Naive thymus-derived CD4-positive, alpha-beta T cell (primary cell): ENCODE measurements at places on chromosomes 7 and 10. TPM values are rescaled to one million over a fixed set of nuclear protein-coding genes. Genes with fewer than 3 reads are reported as not detected.
A peak's percentile ranks its signal among the peaks of the same experiment; 100 is the strongest.

DNA sequence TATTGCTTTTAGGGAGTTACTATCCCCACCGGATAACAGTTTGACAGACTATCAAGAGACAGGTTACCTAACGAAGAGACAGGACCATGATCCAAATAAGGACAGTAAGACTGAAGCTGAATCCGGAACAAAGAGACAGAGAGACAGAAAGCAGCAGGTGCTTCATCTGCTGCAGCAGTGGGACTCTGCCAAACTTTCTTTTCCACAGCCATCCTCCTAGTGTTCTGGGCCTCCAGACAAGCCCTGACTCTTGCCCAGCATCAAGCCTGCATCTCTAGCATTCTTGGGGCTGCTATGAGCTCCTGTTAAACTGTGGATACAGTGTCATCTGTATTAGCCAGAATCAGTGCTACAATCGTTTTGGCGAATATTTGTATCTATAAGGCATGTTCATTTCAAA, 761.7 kb downstream of the GRID1 start:
- peaks cover 3% of the 10 kb centered on the region for H3K4me1 ChIP-seq
- no peak for DNase-seq
- no peak overlapping the region for H3K4me3 ChIP-seq
- H3K27me3 ChIP-seq = no peaks in the 10 kb centered on the region
- no peak overlapping the region for H3K27ac ChIP-seq
- no peaks in the 10 kb centered on the region for H3K36me3 ChIP-seq

Gene LRRC4
- total RNA-seq = 0.94 TPM

GRCh38 chr7:98472521-98472954, 71.6 kb upstream of the BAIAP2L1 start:
- H3K4me3 ChIP-seq = no peak overlapping the region
- H3K27me3 ChIP-seq = no peaks in the 10 kb centered on the region
- no peaks in the 10 kb centered on the region for H3K36me3 ChIP-seq
- DNase-seq = no peak

GRCh38 chr7:80040752-80041151, 93.9 kb upstream of the GNAI1 start:
- DNase-seq = no peak
- H3K27me3 ChIP-seq = no peaks in the 10 kb centered on the region
- H3K4me1 ChIP-seq = no peaks in the 10 kb centered on the region
- H3K4me3 ChIP-seq = no peak overlapping the region
- H3K27ac ChIP-seq = no peak overlapping the region

Gene GSTO2
- 2.2 TPM for total RNA-seq

Gene BRAF
- 58.7 TPM for total RNA-seq

DNA sequence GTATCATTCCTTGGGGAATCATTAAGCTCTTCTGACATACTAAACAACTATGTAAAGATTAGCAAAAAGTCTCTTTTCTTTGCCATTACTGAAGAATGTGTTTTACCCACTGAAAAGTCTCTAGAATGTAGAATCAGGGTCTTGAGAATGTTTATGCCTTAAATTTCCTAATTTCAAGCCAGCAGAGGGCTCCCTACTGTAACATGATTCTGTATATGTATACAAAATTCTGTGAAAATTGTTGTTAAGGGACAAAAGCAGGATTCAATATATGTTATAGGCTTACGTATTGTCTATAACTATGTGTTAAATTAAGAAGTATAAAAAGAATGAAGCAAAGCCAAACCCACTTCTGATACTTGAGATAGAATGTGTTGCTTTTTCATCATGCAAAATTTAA, 296.9 kb upstream of the DGKB start:
- no peaks in the 10 kb centered on the region for H3K36me3 ChIP-seq
- H3K4me1 ChIP-seq = no peaks in the 10 kb centered on the region
- no peaks in the 10 kb centered on the region for H3K27me3 ChIP-seq
- no peak for DNase-seq
- no peak overlapping the region for H3K4me3 ChIP-seq

GRCh38 chr10:3136763-3137611, 35.6 kb downstream of the PITRM1 start:
- peaks cover 99% of the 10 kb centered on the region for H3K36me3 ChIP-seq
- H3K4me1 ChIP-seq = no peaks in the 10 kb centered on the region
- no peak overlapping the region for H3K27ac ChIP-seq
- no peak overlapping the region for H3K4me3 ChIP-seq
- no peak for DNase-seq

Gene ZNF425
- total RNA-seq = 1.0 TPM

Gene AKR1C3
- total RNA-seq = 2.7 and 2.9 TPM in 2 replicates

- no peak overlapping the region for H3K4me3 ChIP-seq
- H3K36me3 ChIP-seq = no peaks in the 10 kb centered on the region
- H3K27ac ChIP-seq = no peak overlapping the region
- DNase-seq = no peak
- H3K27me3 ChIP-seq = no peaks in the 10 kb centered on the region
Measured at GRCh38 chr7:95454438-95455045, 19.7 kb upstream of the PON2 start.

Gene SCIN
- total RNA-seq = 0.31 TPM in 1 of 2 replicates, not detected in the other

Gene MALSU1
- total RNA-seq = 48.3 and 54.4 TPM in 2 replicates

DNA sequence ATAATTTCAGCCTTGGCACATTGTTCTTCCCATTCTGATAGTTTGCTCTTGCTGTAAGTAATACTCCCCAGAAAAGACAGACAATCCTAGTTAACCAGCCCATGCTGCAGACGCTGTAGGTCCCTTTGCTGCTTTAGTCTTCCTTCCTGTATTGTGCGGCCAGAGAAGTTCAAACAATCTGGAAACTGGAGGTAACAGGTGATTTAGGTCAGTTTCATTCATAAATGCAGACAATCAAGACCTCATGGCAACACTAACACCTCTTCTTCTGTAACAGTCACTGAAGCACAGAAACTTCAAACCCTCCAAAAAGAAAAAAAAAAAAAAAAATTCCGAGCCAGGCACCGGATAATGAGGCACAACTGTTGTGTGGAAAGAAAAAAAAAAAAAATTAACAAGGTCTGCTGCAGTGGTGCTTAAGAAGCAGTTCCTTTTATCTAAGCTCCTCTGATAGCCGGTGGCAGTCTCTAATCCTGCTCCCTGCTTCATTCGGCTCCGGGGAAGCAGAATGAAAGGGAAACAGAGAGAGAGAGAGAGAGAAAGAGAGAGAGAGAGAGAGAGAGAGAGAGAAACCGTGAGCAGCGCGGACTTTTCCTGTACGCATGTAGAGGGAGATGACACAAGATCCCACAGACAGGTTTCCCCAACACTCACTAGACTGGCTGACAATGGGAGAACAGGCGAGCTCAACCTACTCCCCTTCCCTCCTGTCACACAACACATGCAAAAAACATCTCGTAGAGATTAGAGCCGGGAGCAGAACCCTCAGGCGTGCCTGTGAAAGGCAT, at the start of gene SEMA3A:
Gene SEMA3A, minus strand, starts transcription at position 306 of the 788 bp plus-strand sequence. Its CDS starts 203 bp downstream, at position 103.
- peaks cover 7% of the 10 kb centered on the region for H3K4me1 ChIP-seq
- H3K27me3 ChIP-seq = no peaks in the 10 kb centered on the region
- peak within 1 kb of the TSS; percentile 2 for H3K27ac ChIP-seq
- DNase-seq = peak; percentile 42
- peak within 1 kb of the TSS; percentile 59 for H3K4me3 ChIP-seq

Gene MSS51
- total RNA-seq = 3.5 and 3.7 TPM in 2 replicates

GRCh38 chr7:36188266-36188665, 35.2 kb downstream of the EEPD1 start:
- no peaks in the 10 kb centered on the region for H3K27me3 ChIP-seq
- H3K27ac ChIP-seq = no peak overlapping the region
- DNase-seq = no peak
- no peaks in the 10 kb centered on the region for H3K36me3 ChIP-seq

DNA sequence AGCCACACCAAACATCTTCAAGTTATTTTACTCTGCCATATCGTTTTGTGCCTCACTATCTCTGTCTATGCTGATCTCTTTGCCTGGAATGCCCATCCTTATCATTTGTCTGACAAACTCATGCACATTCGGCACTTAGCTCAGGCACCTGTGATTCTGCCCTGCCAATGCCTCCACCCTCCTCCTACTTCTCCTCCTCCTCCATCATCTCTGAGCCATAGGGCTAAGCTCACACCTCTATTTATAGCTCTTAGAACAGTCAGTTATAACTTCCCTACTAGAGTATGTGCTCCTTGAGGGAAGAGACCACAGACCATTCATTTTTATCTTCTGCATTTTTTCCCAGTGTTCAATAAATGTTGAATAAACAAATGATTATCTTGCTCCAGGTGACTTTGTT, 51.2 kb upstream of the CDK13 start:
- no peaks in the 10 kb centered on the region for H3K27me3 ChIP-seq
- no peaks in the 10 kb centered on the region for H3K36me3 ChIP-seq
- no peak overlapping the region for H3K4me3 ChIP-seq
- no peak for DNase-seq
- no peak overlapping the region for H3K27ac ChIP-seq

DNA sequence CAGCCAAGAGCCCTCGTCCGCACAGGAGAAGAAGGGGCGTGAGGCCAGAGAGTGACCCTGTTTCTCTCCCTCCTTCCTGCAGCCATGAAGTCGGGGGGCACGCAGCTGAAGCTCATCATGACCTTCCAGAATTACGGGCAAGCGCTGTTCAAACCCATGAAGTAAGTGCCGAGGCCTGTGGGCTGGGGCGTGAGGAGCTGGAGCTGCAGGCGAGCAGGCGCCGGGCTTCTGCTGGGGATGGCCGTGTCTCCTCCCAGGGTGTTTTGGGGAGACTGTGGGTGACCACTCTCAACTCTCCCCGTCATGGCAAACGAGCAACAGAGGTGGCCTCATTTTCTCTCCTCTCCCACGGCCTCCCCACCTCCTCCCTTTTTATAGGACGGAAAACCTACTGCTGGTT, 16.4 kb downstream of the FAM20C start:
- no peak for DNase-seq
- no peaks in the 10 kb centered on the region for H3K36me3 ChIP-seq
- no peaks in the 10 kb centered on the region for H3K27me3 ChIP-seq
- H3K27ac ChIP-seq = no peak overlapping the region
- H3K4me3 ChIP-seq = no peak overlapping the region
